ENCODE measurements at places on chromosomes 13 and 19. TPM values are rescaled to one million over a fixed set of nuclear protein-coding genes. Genes with fewer than 3 reads are reported as not detected.
A peak's percentile ranks its signal among the peaks of the same experiment; 100 is the strongest.

CYP2A7 gene
- polyA plus RNA-seq: not detected

- no peaks in the 10 kb centered on the region for H3K4me1 ChIP-seq
- peaks cover 39% of the 10 kb centered on the region for H3K36me3 ChIP-seq
- DNase-seq: no peak
- H3K27ac ChIP-seq: no peak overlapping the region
- no peaks in the 10 kb centered on the region for H3K27me3 ChIP-seq
- H3K4me3 ChIP-seq: no peak overlapping the region
Observed at GRCh38 chr13:41837629-41838028, 123.3 kb downstream of the VWA8 start.

- H3K36me3 ChIP-seq: no peaks in the 10 kb centered on the region
- H3K27me3 ChIP-seq: peaks cover 8% of the 10 kb centered on the region
- H3K4me1 ChIP-seq: no peaks in the 10 kb centered on the region
Observed at GRCh38 chr13:31073859-31074718, 87.6 kb downstream of the HSPH1 start.

SIN3B gene
- polyA plus RNA-seq: 2.3 TPM

DNA sequence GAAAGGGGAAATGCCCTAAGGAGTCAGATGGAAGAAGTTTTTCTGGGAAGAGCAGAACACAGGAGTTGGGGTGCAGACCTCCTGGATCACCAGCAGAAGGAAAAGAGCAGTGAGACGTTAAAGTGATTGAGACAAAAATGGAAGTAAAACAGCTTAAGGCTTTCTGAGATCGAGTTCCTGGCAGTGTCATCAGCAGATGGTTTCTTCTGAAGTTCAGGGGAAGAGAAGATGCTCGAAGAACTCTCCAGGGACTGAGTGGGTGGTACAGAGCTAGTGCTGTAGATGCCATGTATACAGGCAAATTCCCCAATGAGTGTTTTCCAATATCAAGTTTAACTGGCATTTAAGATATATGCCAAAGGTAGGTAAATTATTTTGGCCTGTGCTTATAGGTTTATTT, 272.2 kb upstream of the KLF12 start:
- H3K4me1 ChIP-seq: no peaks in the 10 kb centered on the region
- peaks cover 5% of the 10 kb centered on the region for H3K36me3 ChIP-seq
- H3K27me3 ChIP-seq: peaks cover 3% of the 10 kb centered on the region

- H3K4me3 ChIP-seq: no peak overlapping the region
- H3K4me1 ChIP-seq: no peaks in the 10 kb centered on the region
- DNase-seq: no peak
- no peaks in the 10 kb centered on the region for H3K36me3 ChIP-seq
Observed at GRCh38 chr13:26952551-26953143, 192.1 kb upstream of the GPR12 start.

GRCh38 chr13:94309576-94309975, 169.9 kb downstream of the DCT start:
- H3K27me3 ChIP-seq: no peaks in the 10 kb centered on the region
- no peak overlapping the region for H3K4me3 ChIP-seq
- H3K36me3 ChIP-seq: no peaks in the 10 kb centered on the region
- H3K4me1 ChIP-seq: no peaks in the 10 kb centered on the region
- DNase-seq: no peak

GRCh38 chr19:954672-955494, 29.0 kb downstream of the ARID3A start:
- peaks cover 1% of the 10 kb centered on the region for H3K27me3 ChIP-seq
- DNase-seq: no peak
- no peaks in the 10 kb centered on the region for H3K36me3 ChIP-seq
- H3K27ac ChIP-seq: peak overlapping the region; percentile 55

DNA sequence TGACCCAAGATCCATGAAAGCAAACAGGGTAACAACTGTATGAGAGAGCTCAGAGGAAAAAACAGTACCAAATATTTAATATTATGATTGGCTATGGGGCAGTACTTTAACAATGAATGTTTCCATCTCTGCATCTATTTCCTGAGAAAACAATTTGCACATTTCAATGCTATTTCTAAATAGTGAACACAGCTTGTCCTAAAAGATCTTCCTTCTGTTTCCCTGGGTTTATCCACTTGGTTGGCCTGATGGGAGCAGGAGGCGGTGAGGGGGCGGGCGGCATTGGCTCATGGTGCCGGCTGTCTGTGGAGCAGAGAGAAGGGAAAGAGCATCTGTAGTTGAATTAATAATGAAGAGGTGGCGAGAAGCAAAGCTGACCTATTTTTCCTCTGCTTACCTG, 291.4 kb downstream of the DCLK1 start:
- H3K27ac ChIP-seq: no peak overlapping the region
- no peaks in the 10 kb centered on the region for H3K36me3 ChIP-seq
- no peaks in the 10 kb centered on the region for H3K27me3 ChIP-seq
- no peak for DNase-seq
- H3K4me3 ChIP-seq: no peak overlapping the region

DNA sequence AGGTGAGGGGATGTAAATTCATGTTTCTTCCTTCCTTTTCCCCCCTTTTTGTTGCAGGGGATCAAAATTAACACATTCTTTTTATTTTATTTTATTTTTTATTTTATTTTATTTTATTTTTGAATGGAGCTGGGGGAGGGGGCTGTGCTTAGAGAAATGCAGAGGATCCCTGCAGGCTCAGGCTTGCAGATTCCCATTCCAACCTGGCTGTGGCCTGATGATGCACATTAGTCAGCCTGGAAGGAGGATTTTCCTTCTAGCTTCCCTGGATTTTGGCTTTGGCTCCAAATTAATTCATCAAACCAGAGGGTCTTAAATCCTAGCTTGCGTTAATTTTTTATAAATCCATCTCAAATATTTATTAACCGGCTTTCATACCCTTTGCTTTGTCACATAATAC, 67.0 kb downstream of the FREM2 start:
- no peak for DNase-seq
- H3K4me1 ChIP-seq: no peaks in the 10 kb centered on the region
- H3K27ac ChIP-seq: no peak overlapping the region
- H3K27me3 ChIP-seq: no peaks in the 10 kb centered on the region
- H3K36me3 ChIP-seq: no peaks in the 10 kb centered on the region

DNA sequence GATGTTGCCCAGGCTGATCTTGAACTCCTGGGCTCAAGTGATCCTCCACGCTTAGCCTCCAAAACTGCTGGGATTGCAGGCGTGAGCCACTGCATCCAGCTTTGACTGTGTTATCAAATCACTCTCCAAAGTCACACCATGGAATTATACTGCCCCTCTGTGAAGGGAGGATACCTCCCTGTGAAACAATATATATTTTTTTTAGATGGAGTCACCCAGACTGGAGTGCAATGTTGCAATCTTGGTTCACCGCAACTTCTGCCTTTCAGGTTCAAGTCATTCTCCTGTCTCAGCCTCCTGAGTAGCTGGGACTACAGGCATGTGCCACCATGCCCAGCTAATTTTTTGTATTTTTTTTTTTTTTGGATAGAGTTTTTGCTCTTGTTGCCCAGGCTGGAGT, 7.7 kb downstream of the TYK2 start:
- H3K4me1 ChIP-seq: peaks cover 5% of the 10 kb centered on the region
- DNase-seq: no peak
- H3K36me3 ChIP-seq: peaks cover 14% of the 10 kb centered on the region

TMEM161A gene
- polyA plus RNA-seq: 44.4 TPM

PPM1N gene
- polyA plus RNA-seq: 4.0 TPM

WDR87 gene
- polyA plus RNA-seq: not detected

- peaks cover 7% of the 10 kb centered on the region for H3K27me3 ChIP-seq
- H3K4me3 ChIP-seq: no peak overlapping the region
- no peak overlapping the region for H3K27ac ChIP-seq
- no peak for DNase-seq
- H3K36me3 ChIP-seq: no peaks in the 10 kb centered on the region
- H3K4me1 ChIP-seq: no peaks in the 10 kb centered on the region
Observed at GRCh38 chr19:51521781-51522180, 9.7 kb downstream of the SIGLEC6 start.

KL gene
- polyA plus RNA-seq: not detected

GRCh38 chr19:46954993-46955812, 64.4 kb upstream of the NPAS1 start:
- peaks cover 80% of the 10 kb centered on the region for H3K4me1 ChIP-seq
- H3K27me3 ChIP-seq: peaks cover 4% of the 10 kb centered on the region
- peaks cover 7% of the 10 kb centered on the region for H3K36me3 ChIP-seq
- H3K4me3 ChIP-seq: peak overlapping the region; percentile 86
- DNase-seq: peak; percentile 57

- no peak overlapping the region for H3K27ac ChIP-seq
- H3K36me3 ChIP-seq: no peaks in the 10 kb centered on the region
- H3K27me3 ChIP-seq: no peaks in the 10 kb centered on the region
Observed at GRCh38 chr13:44819772-44820171, 169.5 kb downstream of the NUFIP1 start.

DNA sequence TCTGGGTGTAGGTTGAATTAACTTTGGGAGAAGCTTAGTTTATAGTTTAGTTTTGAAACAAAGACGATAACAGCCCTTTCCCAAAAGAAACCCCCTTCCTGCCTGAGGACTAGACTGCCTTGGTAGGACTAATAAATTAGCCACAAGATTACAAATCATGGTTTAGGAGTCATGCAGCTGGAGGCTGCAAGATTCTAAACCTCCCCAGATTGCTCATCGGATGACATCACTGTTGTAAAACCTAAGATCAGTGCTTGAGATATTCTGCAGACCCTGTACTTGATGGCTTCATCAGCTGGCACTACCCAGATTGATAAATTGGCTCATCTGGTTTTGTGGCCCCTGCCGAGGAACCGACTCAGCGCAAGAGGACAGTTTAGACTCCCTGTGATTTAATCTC, 35.9 kb upstream of the MPHOSPH8 start:
- H3K27me3 ChIP-seq: peaks cover 16% of the 10 kb centered on the region
- DNase-seq: no peak
- H3K36me3 ChIP-seq: no peaks in the 10 kb centered on the region
- H3K4me1 ChIP-seq: no peaks in the 10 kb centered on the region

ZNF331 gene
- polyA plus RNA-seq: 11.8 TPM

DNA sequence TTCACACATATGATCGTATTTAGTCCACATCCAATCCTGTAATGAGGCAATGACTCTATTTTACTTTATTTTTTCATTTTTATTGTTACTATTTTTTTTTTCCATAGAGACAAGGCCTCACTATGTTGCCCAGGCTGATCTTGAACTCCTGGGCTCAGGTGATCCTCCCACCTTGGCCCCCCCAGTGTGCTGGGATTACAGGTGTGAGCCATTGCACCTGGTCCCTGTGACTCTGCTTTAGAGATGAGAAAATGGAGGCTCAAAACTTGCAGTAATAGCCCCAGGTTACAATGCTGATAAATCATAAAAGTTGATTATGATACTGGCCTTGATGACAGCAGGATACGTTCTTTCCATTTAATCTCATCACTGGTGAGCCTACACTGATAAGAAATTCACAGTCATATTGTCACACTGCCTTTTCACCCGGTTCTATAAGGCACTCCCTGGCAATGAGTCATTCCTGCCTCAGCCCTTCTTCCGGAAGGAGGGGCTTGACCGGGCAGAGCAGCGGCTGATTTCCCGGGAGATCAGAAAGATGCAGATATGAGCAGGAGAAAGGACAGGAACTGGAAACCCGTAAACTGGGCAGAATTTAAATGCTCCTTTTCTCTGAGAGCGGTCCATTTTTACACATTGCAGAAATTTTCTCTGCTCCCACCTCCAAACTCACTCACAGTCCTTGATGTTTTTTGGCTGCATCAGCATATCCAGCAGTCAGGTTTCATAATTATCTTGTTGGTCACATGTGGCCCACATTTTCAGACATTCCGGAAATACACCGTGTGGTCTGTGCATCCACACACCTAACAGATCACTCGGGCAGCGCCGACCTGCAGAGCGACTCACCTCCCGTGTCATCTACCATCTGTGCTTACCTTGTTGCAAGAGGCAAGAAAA, 616.4 kb downstream of the EFNB2 start:
- H3K4me1 ChIP-seq: peaks cover 6% of the 10 kb centered on the region
- no peaks in the 10 kb centered on the region for H3K27me3 ChIP-seq
- H3K36me3 ChIP-seq: no peaks in the 10 kb centered on the region
- no peak overlapping the region for H3K4me3 ChIP-seq

- H3K4me3 ChIP-seq: peak overlapping the region; percentile 1
- no peaks in the 10 kb centered on the region for H3K36me3 ChIP-seq
- H3K27me3 ChIP-seq: no peaks in the 10 kb centered on the region
- DNase-seq: peak; percentile 5
- H3K27ac ChIP-seq: peak overlapping the region; percentile 47
- peaks cover 6% of the 10 kb centered on the region for H3K4me1 ChIP-seq
Observed at GRCh38 chr13:40116008-40116407, 460.5 kb downstream of the COG6 start.

DNA sequence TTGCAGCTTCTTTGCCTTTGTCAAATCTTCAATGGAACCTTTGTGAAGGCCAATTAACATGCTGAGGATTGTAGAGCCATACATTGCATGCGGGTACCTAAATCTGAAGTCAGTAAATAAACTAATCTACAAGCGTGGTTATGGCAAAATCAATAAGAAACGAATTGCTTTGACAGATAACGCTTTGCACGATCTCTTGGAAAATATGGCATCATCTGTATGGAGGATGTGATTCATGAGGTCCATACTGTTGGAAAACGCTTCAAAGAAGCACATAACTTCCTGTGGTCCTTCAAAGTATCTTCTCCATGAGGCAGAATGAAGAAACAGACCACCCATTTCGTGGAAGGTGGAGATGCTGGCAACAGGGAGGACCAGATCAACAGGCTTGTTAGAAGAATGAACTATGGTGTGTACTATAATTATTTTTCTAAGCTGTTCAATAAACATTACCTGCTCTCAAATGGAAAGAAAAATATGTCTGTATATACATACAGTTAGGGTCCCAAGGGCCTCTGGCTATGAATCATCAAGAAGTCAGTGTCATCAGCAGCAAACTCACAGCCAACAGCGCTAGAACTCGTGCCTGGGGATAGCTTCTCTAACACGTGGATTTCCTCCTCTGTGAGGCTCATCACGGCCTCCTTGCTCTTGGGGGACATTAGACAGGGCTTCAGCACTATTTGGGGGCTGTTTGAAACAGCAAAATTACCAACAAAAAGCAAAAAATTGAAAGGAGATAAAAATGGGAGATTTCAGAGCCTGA, 2.9 kb upstream of the CD70 start:
- H3K36me3 ChIP-seq: no peaks in the 10 kb centered on the region
- no peak overlapping the region for H3K4me3 ChIP-seq
- DNase-seq: no peak
- H3K4me1 ChIP-seq: peaks cover 15% of the 10 kb centered on the region
- no peak overlapping the region for H3K27ac ChIP-seq
- peaks cover 19% of the 10 kb centered on the region for H3K27me3 ChIP-seq

RAB3A gene
- polyA plus RNA-seq: 0.77 TPM

- H3K27ac ChIP-seq: no peak overlapping the region
- no peak for DNase-seq
- no peaks in the 10 kb centered on the region for H3K4me1 ChIP-seq
- no peaks in the 10 kb centered on the region for H3K36me3 ChIP-seq
Observed at GRCh38 chr13:37685206-37685605, 86.6 kb upstream of the POSTN start.

GRCh38 chr13:30504081-30504480, 38.3 kb upstream of the HMGB1 start:
- peaks cover 2% of the 10 kb centered on the region for H3K4me1 ChIP-seq
- no peaks in the 10 kb centered on the region for H3K36me3 ChIP-seq
- H3K27me3 ChIP-seq: peaks cover 1% of the 10 kb centered on the region
- no peak overlapping the region for H3K4me3 ChIP-seq
- DNase-seq: no peak

CD22 gene
- 0.93 TPM for polyA plus RNA-seq

- H3K27ac ChIP-seq: peak overlapping the region; percentile 90
- H3K36me3 ChIP-seq: no peaks in the 10 kb centered on the region
- H3K4me1 ChIP-seq: peaks cover 85% of the 10 kb centered on the region
- H3K27me3 ChIP-seq: peaks cover 25% of the 10 kb centered on the region
- DNase-seq: no peak
- H3K4me3 ChIP-seq: peak overlapping the region; percentile 46
Observed at GRCh38 chr19:19418555-19419260, 13.2 kb downstream of the GATAD2A start.

- H3K27ac ChIP-seq: peak overlapping the region; percentile 97
- H3K27me3 ChIP-seq: peaks cover 10% of the 10 kb centered on the region
- peak; percentile 51 for DNase-seq
- peaks cover 21% of the 10 kb centered on the region for H3K36me3 ChIP-seq
Observed at GRCh38 chr19:11096210-11096841, 7.1 kb downstream of the LDLR start.

Data from immature natural killer cell (primary cell).